ENCODE measurements at places on chromosomes 5 and 9.

DNA sequence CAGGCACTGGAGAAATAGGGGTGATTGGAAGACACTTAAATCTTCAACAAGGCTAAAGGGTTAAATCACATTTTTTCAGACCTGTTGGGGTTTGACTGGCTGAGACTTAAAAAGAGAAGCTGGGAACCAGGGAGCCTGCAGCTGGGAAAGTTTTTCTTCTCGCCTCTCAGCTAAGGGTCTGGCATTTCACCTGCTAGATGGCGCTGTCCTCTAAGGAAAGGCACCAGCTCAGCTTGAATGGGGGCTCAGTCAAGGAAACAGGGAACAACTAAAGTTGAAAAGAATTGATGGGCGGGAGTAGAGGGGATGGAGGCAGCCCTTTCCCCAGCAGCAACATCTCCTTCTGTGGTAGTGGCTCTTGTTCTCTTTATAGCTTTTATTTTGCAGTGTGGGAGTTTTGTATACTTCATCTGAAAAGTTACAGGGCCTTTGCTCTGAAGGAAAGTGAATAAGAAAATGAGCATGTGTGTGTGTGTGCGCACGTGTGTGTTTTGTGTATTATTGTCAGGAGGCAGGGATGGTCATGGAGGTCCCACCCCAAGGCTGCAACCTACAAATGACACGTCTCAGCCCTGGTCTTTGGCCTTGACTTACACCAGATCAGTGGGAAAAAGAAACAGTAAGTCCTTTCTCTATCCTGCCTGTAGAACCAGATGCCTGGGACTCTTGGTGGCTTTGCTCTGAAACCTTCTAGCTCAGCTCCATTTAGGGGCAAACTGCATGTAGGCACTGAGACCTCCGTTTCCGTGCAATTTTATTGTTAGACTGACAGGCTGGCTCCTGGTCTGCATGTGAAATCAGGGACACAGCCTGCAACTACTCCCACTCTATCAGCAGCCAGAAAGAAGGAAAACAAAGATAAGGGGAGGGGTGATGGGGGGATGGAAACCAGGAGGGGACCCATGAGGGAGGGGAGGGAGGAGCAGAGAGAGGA, 316.2 kb upstream of the CLINT1 start:
- DNase-seq = peak; percentile 64

- DNase-seq = no peak
Measured at GRCh38 chr9:34992376-34992951, 2.9 kb downstream of the DNAJB5 start.

- no peak for DNase-seq
Measured at GRCh38 chr5:5103245-5103644, 36.9 kb upstream of the ADAMTS16 start.

GRCh38 chr9:20426019-20426418, 196.3 kb downstream of the MLLT3 start:
- no peak for DNase-seq

DNA sequence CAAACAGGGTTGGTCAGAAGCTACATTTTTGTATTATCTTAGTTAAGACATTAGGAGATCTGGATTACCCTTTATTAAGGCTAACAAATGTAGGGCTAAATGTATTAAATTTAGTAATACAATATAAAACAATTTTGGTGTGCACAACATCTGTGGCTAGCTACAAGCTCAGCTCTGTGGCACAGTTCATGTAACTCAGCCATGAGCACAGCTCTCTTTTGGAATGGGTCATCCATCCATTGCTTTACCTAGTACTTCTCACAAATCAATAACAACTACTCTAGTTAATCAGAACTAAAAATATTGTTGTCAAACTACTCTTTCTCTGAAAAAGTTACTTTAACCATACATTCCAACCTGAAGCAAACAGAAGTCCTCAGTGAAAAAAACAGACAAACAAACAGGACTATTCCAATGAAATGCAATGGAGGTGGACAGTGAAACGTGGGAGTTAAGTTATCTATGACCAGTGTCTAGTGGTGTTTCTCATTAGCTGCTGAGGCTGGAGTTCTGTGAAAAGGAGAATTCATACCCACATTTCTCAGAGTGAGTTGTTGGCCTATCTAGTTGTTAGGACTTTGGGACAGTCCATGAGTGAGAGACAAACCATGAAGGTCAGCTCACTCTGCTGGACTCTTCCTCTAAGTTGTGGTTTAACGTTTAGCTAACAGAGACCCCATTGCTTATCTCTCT, 55.1 kb downstream of the PIP5K1B start:
- no peak for DNase-seq

DNA sequence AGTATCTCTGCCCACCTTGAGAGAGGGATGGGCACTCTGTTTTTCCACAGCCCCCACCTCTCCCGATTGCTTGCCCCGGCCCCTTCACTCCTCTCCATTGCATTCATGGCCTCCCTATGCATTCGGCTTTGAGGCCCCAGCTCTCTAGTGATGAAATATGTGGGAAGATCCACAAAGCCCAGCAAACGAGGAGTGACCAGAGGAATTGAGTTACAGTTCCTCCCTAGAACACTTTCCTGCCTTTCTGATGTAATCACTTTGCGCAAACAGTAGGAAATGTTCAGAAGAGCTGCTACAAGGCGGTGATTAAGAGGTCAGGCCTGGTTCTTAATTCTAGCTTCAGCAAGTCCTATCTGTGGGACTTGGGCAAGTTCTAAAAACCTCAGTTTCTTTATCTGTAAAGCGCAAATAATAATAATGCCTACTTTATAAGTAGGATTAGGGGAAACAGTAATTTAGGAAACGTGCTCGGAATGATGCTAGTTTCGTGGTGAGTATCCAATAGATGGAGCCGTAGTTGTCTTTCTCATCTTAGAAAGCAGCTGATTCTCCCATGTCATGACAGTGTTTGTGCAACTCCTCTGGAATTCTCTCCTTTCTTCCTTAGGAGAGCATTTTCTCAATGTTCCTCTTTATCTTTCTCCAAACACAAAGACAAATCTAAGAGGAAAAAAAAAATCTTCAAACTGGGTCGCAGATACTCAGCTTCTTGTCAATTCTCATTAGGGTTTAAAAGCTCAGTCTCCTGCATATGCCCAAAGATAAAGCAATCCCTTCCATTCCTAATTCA, 99.5 kb upstream of the MSX2 start:
- no peak for DNase-seq

- no peak for DNase-seq
Measured at GRCh38 chr5:153959134-153959957, 79.4 kb downstream of the FAM114A2 start.

GRCh38 chr9:135797507-135798262, 95.7 kb downstream of the KCNT1 start:
- DNase-seq = peak; percentile 93
